Activated naive CD4-positive, alpha-beta T cell treated with anti-CD3 and anti-CD28 coated beads for 36 hours (primary cell): ENCODE measurements at places on chromosomes 5 and 9. TPM values are rescaled to one million over a fixed set of nuclear protein-coding genes. Genes with fewer than 3 reads are reported as not detected.

DNA sequence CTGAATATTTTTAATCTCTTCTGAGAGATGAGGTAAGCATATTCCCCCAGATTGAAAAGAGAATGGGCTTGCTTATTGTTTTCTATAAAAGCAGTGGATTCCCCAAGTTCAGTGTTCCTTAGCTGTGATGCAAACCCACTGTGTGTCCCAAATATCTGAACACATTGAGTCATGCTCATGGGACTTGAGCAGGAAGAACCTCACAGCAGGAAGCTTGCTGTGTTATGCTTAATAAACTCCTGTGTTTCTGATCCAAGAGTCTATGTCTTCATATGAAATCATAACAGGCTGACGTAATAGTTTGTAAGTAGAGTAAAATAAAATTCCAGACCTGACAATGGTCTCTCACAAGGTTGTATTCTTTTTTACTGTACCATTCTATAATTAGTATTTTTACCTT is 24.8 kb upstream of the LOX start:
- no peak overlapping the region for H3K4me3 ChIP-seq
- no peak for DNase-seq
- no peaks in the 10 kb centered on the region for H3K36me3 ChIP-seq
- no peaks in the 10 kb centered on the region for H3K4me1 ChIP-seq
- H3K27ac ChIP-seq = no peak overlapping the region

DNA sequence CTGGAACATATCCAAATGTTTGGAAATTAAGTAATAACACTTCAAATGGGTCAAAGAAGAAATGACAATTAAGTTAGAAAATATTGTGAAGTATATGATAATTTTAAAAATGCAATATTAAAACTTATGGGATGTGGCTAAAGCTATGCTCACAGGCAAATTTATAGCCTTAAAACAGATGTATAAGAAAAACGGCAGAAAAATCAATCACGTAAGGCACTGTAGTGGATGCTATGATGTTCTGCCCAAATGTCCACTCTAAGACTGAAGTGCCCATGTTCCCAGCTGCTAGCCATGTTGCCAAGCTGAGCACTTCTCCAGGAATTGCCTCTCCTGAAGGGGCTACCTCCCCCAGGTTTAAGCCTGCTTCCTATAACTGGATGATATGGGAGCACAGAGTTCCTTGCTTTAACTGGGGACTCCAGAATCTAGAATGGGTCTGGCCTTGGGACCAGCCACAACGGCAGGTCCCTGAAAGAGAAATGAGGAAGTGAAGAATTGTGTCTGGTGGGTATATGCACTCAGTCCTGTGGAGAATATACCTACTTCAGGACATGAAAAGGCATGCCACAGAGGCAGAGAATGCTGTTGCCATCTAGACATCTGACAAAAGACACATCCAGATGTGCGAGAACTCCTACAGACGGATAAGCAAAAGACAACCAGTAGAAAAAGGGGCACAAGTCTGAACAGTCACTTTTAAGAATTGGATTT is 78.2 kb upstream of the RXRA start:
- H3K27me3 ChIP-seq = no peaks in the 10 kb centered on the region
- DNase-seq = no peak
- H3K27ac ChIP-seq = no peak overlapping the region
- H3K4me1 ChIP-seq = peaks cover 5% of the 10 kb centered on the region

- DNase-seq = no peak
- no peaks in the 10 kb centered on the region for H3K27me3 ChIP-seq
- H3K36me3 ChIP-seq = no peaks in the 10 kb centered on the region
Observed at GRCh38 chr9:137306066-137306849, 4.2 kb upstream of the NRARP start.

DNA sequence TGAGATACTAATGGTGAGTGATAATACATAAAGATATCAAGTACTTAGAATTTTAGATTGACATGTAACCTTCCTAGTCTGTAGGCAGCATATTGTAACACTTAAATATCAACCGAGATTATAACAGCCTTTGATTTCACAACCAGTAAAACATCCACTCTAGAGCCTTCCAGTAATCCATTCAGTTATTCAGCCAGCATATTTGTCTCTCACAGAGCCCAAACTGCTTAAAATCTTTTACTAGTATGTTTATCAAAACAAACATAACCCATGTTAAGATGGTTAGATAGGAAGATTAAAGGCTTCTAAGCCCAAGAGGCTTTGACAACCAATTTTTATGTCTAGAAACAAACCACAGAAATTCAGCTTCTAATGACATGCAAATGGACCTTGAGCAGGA is 177.9 kb upstream of the FST start:
- DNase-seq = no peak
- H3K4me3 ChIP-seq = no peak overlapping the region
- peaks cover 14% of the 10 kb centered on the region for H3K4me1 ChIP-seq
- peaks cover 4% of the 10 kb centered on the region for H3K36me3 ChIP-seq
- no peak overlapping the region for H3K27ac ChIP-seq
- peaks cover 15% of the 10 kb centered on the region for H3K27me3 ChIP-seq

- no peak overlapping the region for H3K27ac ChIP-seq
- no peaks in the 10 kb centered on the region for H3K4me1 ChIP-seq
- H3K4me3 ChIP-seq = no peak overlapping the region
- no peak for DNase-seq
- H3K27me3 ChIP-seq = peaks cover 5% of the 10 kb centered on the region
Observed at GRCh38 chr5:109421956-109422355, 12.2 kb upstream of the PJA2 start.

Gene TNFSF8
- 26.4 TPM for total RNA-seq
